ENCODE measurements at places on chromosomes 12 and 14. TPM values are rescaled to one million over a fixed set of nuclear protein-coding genes. Genes with fewer than 3 reads are reported as not detected.
A peak's percentile ranks its signal among the peaks of the same experiment; 100 is the strongest.

The KRT78 gene
- not detected for total RNA-seq

DNA sequence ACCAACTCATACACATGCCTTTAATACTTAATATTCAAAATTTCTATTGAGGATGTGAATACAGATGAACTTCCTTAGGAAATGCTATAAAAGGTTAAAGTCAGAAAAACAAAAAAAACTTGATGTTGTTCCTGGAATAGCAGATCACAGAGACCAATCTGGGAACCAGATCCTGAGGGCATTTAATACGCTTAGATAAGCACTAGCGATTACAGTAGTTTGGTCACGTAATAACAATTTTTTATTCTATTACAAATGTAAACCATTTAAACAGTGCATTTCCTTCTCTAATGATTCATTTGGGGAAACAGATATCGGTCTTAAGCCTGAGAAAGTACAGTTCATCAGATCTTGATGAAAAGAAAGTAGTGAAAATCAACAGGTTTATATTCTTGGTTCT, 30.8 kb upstream of the ABCC9 start:
- no peak overlapping the region for H3K27ac ChIP-seq
- H3K27me3 ChIP-seq = no peaks in the 10 kb centered on the region
- H3K4me3 ChIP-seq = no peak overlapping the region
- H3K4me1 ChIP-seq = no peaks in the 10 kb centered on the region

The KRT79 gene
- total RNA-seq = not detected

GRCh38 chr12:81359736-81360135, 281.9 kb downstream of the ACSS3 start:
- no peaks in the 10 kb centered on the region for H3K4me1 ChIP-seq
- H3K27ac ChIP-seq = no peak overlapping the region
- H3K27me3 ChIP-seq = no peaks in the 10 kb centered on the region
- no peak for DNase-seq
- H3K4me3 ChIP-seq = no peak overlapping the region

DNA sequence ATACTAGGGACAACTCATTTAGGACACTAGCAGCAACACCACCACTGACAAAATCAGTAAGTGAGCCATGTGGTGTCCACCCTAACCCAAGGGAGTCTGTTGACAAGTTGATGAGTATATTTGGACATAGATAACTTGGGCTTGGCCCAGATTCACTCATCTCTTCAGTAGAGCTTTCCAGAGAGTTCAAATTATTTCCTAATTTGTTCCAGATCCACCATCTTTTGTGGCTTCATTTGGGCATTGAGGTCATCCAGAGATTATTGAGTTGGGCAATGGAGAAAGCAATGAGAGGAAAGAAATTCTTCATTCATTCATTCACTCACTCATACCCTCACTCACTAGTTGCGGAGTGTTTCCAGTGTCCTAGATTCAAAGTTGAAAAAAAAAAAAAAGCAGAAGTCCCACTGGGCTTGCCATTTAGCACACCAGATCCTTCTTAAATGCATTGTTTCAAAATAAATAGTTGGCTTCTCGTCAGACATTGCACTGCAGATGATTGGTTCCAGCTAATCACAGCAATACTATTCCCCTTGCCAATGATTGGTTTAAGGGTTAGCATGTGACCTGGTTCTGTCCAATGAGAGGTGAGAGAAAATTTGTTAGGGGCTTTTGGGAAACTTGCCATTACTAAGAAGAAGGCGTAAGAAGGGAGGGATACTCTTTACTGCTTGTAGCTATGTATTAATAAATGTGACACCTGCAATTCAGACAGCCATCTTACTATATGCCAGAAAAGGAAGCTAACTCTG, 31.8 kb upstream of the WSCD2 start:
- H3K27me3 ChIP-seq = no peaks in the 10 kb centered on the region
- no peak for DNase-seq
- H3K4me3 ChIP-seq = no peak overlapping the region
- H3K36me3 ChIP-seq = no peaks in the 10 kb centered on the region
- no peak overlapping the region for H3K27ac ChIP-seq

GRCh38 chr12:75602106-75602505, 90.7 kb upstream of the KRR1 start:
- DNase-seq = no peak
- no peaks in the 10 kb centered on the region for H3K4me1 ChIP-seq
- H3K36me3 ChIP-seq = no peaks in the 10 kb centered on the region
- no peak overlapping the region for H3K4me3 ChIP-seq
- H3K27ac ChIP-seq = no peak overlapping the region

- H3K27me3 ChIP-seq = no peaks in the 10 kb centered on the region
- peaks cover 29% of the 10 kb centered on the region for H3K4me1 ChIP-seq
- DNase-seq = no peak
- H3K27ac ChIP-seq = no peak overlapping the region
Measured at GRCh38 chr14:104681689-104682074, 7.7 kb upstream of the INF2 start.

DNA sequence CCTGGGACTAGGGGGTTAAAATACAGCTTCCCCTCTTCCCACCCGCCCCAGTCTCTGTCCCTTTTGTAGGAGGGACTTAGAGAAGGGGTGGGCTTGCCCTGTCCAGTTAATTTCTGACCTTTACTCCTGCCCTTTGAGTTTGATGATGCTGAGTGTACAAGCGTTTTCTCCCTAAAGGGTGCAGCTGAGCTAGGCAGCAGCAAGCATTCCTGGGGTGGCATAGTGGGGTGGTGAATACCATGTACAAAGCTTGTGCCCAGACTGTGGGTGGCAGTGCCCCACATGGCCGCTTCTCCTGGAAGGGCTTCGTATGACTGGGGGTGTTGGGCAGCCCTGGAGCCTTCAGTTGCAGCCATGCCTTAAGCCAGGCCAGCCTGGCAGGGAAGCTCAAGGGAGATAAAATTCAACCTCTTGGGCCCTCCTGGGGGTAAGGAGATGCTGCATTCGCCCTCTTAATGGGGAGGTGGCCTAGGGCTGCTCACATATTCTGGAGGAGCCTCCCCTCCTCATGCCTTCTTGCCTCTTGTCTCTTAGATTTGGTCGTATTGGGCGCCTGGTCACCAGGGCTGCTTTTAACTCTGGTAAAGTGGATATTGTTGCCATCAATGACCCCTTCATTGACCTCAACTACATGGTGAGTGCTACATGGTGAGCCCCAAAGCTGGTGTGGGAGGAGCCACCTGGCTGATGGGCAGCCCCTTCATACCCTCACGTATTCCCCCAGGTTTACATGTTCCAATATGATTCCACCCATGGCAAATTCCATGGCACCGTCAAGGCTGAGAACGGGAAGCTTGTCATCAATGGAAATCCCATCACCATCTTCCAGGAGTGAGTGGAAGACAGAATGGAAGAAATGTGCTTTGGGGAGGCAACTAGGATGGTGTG, 1.9 kb downstream of the GAPDH start:
- H3K4me1 ChIP-seq = peaks cover 78% of the 10 kb centered on the region
- peak overlapping the region; percentile 92 for H3K4me3 ChIP-seq
- H3K27ac ChIP-seq = peak overlapping the region; percentile 95
- peaks cover 31% of the 10 kb centered on the region for H3K36me3 ChIP-seq

DNA sequence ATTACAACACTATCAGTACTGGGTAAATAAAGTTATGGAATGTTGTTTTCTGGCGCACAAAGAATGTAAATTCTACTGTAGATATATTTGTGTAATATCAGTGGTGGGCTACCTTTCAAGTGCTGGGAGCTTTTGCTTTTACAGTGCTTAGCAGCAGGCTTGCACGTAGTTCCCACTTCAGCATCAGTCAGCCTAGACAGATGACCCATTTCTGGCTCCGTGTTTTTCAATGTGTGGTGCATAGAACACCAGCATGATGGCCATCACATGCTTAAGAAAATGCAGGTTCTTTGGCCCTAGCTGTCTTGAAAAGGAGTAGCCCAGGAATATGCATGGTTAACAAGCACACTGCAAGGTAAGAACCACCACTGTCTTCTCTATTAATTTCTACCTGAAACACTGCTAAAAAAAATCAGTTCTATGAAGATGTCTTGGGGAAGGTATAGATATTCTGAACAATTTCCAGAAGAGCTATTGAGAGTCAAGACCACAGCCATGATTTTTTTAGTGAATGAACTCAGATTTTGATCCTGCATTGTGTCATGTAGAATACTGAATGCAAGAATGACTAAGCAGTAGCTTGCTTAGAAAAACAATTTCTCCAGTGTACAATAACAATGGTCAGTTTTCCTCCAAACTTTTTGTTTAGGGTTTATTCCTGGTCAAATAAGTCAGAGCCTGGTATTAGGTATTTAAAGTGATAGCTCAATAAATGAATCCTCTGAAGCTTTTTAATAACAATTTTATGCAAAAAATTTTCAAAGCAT, 195.7 kb downstream of the AKAP6 start:
- H3K27me3 ChIP-seq = no peaks in the 10 kb centered on the region
- no peaks in the 10 kb centered on the region for H3K36me3 ChIP-seq

DNA sequence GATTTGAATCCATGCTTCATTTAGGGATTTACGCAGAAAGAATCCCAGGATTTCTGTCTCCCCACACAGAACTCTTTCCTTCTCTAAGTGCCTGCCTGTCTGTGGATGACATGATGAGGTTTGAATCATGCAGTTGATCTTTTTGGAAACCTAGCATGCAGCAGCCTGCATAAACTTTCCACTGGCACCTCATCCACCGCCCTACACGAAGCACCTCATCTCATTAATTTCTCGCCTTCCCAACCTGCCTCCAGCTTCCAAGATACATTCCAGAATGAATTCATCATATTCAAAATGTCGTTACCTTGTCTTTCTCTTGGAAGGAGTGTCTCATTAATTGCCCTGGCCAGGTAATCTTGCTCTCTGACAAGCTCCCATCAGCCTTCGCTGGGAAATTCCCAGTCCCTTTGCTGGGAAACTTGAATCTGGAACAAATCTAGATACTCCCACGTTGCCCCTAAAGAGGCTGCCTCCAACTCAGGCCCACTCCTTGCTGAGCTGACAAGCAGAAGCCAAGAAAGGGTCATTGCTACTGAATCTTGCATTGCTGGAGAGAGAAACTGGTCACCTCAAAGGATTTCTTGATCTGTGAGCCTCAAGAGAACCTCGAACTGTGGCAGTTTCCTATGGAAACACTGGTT, 48.2 kb downstream of the SERPINA3 start:
- no peak for DNase-seq
- no peak overlapping the region for H3K27ac ChIP-seq
- no peaks in the 10 kb centered on the region for H3K27me3 ChIP-seq
- H3K4me1 ChIP-seq = no peaks in the 10 kb centered on the region
- no peaks in the 10 kb centered on the region for H3K36me3 ChIP-seq

The RPGRIP1 gene
- total RNA-seq = not detected

DNA sequence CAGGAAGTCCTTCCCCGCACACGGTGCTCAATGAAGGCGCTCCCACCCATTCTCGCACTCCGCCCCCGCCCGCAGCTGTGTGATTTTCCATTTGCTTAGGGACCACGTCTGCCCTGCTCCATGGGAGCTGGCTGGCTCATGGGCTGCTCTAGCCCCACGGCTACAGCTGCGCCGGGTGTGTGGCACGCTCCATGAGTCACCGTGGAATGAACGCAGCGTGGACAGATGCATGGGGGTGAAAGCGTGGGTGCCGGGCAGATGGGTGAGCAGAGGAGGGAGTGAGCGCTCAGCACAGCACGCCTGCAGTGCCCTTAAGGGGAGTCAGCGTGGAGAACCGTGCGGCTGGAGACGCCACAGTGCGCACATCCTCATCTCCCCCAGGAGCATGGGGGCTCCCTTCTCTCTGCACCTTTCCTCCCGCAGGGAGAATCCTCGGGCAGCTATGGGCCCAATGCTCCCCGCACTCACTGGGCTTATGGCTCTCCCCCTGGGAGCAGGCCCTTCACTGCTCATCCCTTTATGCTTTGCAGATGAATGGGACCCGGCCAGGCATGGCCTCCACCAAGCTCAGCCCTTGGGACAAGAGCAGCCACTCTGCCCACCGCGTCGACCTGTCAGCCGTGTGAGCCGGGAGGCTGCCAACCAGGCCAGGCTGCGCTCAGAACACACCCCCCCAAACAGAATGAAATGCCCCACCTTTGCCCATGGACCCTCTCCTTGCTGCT, 185.1 kb downstream of the ADGRD1 start:
- H3K4me3 ChIP-seq = no peak overlapping the region

DNA sequence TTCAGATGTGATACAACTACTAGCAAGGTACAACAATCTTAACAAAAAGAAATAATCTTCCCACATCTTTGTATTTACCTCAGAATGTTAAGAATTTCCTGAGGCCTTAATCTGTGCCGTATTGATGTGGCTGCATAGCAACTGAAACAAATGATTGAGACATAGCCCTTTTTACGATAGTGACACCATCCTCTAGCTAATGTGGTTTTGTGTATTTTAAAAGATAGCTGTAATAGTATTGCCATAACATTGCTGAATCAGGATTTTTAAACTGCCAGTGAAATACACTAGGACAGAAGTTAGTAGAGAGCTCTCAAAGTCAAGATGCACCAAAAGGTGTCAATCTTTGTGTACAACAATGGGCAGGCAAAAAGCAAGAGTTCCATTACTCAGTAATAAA, 11.9 kb downstream of the NPAS3 start:
- DNase-seq = no peak
- H3K27me3 ChIP-seq = no peaks in the 10 kb centered on the region
- no peak overlapping the region for H3K27ac ChIP-seq
- no peaks in the 10 kb centered on the region for H3K36me3 ChIP-seq
- no peaks in the 10 kb centered on the region for H3K4me1 ChIP-seq
- no peak overlapping the region for H3K4me3 ChIP-seq
